Stimulated activated CD4-positive, alpha-beta T cell treated with anti-CD3 and anti-CD28 coated beads, Interleukin-2, amount 100 ng/mL, for 24 hours (primary cell): ENCODE measurements at places on chromosomes 1 and 21.

- no peak for DNase-seq
These were observed 30.4 kb upstream of the MTMR11 start for GRCh38 chr1:149967041-149967440.

DNA sequence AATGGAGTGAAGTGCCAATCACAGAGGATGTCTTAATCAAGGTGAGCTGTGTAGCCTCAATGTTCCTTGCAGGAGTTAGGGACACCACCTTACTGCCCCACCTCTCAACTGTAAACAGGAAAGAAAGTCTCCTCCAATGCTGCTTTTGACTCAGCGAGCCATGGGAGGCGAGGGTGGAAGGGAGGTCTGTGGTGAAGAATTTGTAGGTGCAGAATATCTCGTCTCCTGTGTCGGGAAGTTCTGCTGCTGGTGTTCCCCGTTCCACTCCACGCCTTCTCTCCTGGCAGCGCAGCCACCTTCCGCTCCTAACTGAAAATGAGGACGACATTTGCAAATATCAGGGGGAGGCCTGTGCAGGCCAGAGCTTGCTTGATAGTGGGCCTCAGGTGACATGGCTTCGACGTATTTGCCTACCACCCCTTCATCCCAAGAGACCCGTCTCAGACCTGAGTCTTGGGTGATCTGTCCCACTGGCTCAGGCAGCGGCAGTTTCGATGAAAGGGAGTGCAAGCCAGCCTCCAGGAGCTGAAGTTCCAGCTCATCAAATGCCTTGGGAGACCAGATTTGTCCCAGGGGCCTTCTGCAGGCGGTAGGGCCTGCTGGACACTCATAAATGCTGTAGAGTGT, 368.3 kb upstream of the C1orf174 start:
- DNase-seq = no peak

GRCh38 chr1:154955718-154956543, at the start of gene PBXIP1:
TSS of gene PBXIP1 (minus strand) at chr1:154956099. CDS start at chr1:154953721, 2,378 bp downstream.
- peak; percentile 72 for DNase-seq

DNA sequence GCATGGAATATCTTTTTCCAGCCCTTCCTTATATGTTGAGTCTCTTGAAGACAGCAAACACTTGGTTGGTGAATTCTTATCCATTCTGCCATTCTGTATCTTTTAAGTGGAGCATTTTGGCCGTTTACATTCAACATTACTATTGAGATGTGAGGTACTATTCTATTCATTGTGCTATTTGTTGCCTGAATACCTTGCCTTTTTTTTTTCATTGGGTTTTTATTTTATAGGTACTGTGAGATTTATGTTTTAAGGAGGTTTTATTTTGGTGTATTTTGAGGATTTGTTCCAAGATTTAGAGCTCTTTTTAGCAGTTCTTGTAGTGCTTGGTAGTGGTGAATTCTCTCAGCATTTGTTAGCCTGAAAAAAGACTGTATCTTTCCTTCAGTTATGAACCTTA, 60.6 kb upstream of the ASPM start:
- no peak for DNase-seq

DNA sequence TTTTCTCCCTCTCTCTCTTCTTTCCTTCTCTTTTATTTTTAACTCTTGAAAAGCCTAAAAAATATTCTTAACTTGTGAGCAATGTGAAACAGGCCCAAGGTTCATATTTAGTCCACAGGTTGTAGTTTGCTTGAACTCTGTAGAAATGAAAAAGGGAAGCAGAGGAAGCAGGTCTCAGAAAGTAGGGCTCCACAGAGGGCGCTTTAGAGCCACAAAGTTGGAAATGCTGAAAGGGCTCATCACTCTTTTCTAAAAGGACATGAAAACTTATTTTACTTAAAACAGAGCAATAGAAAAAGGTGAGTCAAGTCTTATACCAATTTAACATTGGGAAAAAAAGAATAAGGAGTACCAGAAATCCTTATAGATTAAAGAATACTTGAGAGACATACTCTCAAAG, 247.0 kb downstream of the USP25 start:
- no peak for DNase-seq

DNA sequence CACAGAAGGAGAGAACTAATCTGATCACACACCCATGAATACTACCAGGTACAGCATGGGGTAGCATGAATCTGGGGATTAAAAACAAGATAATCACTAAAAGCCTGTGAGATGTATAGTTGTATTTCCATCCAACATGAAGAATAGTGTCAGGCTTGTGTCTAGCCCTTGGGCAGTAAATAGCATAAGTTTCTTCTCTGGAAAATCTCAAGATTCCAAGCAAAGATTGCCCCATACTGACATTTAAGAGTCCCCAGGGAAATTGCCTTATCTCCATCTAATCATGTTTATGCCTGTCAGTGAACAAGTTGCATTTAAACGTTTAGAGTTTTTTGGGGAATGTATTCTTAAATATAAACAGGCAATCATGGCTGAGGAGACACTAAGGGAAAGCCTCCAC, 109.2 kb upstream of the SERTAD4 start:
- no peak for DNase-seq

GRCh38 chr1:42392255-42392654, 11.7 kb downstream of the RIMKLA start:
- DNase-seq = no peak

DNA sequence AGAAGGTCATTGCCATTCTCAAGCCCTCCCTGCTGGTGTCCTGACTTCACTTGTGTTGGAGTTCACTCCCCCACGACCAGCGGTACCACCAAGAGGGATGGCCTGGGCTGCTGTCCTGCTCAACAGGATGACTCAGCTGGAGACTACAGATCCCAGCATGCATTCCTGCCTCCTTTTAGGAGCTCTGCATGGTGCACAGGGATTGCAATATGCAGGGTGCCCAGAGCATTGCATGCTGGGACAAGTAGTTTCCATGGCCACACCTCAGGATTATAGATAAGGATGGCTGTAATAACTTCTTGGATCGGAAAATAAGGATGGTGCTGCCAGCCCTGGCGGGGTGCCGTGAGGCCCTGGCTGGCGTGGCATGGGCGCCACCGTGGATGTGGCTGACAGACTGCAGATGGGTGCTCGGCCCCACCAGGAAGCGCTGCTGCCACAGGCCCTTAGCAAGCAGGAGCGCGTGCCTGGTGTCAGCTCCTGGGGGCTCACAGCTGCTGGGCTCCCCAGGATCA, 150.0 kb downstream of the CASZ1 start:
- no peak for DNase-seq
